ENCODE measurements at places on chromosomes 1 and 21.

GRCh38 chr1:53787655-53788054, 48.7 kb upstream of the GLIS1 start:
- DNase-seq = no peak

- DNase-seq = no peak
Measured at GRCh38 chr1:246583448-246584185, 17.4 kb downstream of the CNST start.

- no peak for DNase-seq
Measured at GRCh38 chr1:165452336-165453130, 7.6 kb upstream of the RXRG start.

- no peak for DNase-seq
Measured at GRCh38 chr1:223531742-223532341, 133.7 kb downstream of the CAPN8 start.

GRCh38 chr1:51309291-51309690, 21.1 kb downstream of the TTC39A start:
- no peak for DNase-seq

- DNase-seq = no peak
Measured at GRCh38 chr1:228292609-228292911, 84.7 kb downstream of the OBSCN start.

DNA sequence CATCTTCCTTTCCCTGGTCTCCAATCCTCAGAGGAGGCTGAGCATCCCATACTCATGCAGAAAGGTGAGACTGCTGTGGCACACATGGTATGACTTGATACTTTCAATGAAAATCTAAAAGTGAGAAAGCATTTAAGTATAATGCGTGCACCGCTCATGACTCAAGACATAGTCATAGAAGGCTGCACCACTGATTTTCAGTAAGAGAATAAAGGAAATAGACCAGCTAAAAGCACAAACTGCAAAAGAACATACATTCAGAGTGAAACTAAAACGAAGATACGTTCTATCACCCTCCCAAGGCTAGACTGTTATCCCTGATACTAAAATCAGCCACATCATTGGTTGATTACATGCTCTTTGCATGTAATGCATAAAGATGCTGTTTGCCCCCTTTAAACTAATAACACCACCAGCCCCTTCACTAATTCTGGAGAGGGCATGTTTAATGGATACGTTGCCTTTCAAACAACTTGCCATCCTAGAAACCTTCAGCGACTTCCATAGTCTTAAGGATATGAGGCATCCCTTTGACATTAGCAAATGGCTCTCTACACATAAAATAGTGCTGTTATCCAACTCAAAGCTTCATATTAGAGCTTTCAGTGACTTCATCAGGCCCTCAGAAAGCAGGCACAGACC, 2.1 kb downstream of the PLD5 start:
- DNase-seq = no peak

DNA sequence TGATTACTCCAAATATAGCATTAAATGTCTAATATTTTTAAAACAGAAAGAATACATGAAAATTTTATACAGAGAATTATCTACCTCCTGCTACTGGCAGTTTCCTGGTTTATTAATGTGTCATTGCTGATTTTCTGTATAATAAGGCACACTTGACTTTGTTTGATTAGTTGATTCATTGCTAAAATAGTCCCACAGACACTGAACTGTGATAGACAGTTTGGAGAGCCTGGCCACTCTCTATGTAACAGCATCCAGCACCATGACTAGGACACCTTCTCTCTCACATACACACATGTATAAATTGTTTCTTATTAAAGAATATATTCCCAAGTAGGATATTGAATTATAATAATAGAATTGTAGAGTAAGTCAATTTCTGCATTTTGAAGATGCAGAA, 368.5 kb upstream of the SNX7 start:
- no peak for DNase-seq

DNA sequence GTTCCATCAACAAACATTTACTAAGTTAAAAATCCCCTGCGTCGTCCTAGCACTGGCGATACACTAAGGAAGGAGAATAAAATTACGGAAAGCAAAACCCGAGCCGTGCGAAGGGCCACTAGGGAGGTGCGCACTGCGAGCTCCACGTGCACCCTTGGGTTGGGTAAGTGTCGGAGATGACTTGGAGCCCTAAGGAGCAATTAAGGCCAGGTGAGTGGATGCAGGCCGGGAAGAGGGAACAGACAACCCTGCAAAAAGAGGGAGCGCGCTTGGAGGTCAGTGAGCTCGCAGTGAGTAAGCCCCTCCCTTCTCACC, 704 bp downstream of the WDR4 start:
- peak; percentile 2 for DNase-seq

DNA sequence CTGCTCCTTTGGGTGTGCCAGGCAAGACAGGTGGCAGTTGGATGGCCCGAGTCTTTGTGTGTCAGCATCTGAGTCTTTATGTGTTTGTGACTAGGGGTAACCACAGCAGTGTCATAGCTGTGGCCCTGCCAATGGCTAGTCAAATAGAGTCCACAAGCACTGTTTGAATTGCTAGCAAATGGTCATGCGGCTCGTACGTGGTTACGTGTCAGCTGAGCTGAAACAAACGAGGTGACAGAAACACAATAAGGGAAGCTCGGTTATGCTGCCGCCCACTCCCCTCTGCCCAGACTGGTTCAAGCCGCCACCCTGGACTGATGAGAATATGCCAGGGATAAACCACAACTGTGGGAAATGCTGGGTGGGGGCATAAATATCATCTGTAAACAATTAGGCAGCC, 174.3 kb upstream of the LMO4 start:
- no peak for DNase-seq

DNA sequence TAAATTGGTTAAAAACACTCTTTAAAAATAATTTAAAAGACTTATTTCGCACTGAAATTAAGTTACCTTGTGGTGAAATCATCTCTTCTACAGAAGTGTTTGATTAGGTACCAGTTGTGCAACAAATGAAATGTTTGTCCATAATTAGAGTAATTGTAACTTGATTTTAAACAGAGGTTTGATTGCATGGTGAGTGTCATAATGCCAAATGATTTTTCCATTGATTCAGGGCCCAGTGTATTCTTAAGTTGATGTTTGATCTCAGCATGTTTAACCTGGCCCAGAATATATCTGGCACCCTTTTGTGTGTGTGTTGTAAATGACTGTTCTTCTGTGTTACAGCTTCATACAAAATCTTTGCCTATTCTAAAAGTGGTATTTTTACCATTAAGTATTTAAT, 28.5 kb downstream of the LRRC8B start:
- no peak for DNase-seq
